Dermis microvascular lymphatic vessel endothelial cell (primary cell): ENCODE measurements at places on chromosomes 16 and 17. TPM values are rescaled to one million over a fixed set of nuclear protein-coding genes. Genes with fewer than 3 reads are reported as not detected.

The CBX2 gene
- 5.3 and 6.7 TPM in 2 replicates for total RNA-seq

The RABEP1 gene
- 28.2 and 32.2 TPM in 2 replicates for total RNA-seq

The FMNL1 gene
- 2.6 and 2.9 TPM in 2 replicates for total RNA-seq

The KAT7 gene
- total RNA-seq, result 27.1 and 32.6 TPM in 2 replicates

The CCL14 gene
- 2.7 and 24.7 TPM in 2 replicates for total RNA-seq

The ATAD5 gene
- 1.5 and 2.7 TPM in 2 replicates for total RNA-seq

The TMC7 gene
- total RNA-seq, result 2.2 and 3.7 TPM in 2 replicates

The MT4 gene
- total RNA-seq, result not detected in 2 replicates

The HIGD1B gene
- not detected in 2 replicates for total RNA-seq

The OR1A1 gene
- not detected in 2 replicates for total RNA-seq

DNA sequence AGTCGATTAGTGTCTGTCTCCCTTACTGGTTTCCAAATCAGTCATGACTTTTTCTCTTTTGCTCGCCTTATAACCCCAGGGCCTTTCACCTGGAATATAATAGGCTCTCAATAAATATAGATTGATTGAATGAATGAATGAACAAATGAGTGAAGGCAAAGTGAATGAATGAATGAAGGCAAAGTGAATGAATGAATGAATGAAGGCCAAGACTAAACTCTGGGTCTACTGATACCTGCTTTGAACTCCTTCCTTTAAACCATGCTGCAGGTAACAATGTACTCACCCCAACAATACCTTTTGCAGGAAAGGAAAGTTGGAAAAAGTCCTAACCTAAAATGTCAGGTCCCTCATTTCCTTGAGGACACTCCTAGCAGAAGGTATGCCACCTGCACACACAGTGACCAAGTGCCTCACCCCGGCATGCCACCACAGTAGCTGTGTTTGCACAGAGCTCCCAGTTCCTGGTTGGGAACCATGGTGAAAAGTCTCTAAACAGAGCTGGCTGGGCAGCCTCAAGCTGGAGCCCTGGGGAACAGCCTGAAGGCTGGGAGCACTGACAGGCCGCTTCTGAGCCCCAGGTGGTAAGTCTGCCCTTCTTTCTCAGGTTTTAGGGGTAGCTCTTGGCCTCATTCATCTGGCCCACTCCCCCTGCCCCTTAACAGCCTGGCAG lies 42.7 kb upstream of the ANKFN1 start:
- DNase-seq, result no peak

DNA sequence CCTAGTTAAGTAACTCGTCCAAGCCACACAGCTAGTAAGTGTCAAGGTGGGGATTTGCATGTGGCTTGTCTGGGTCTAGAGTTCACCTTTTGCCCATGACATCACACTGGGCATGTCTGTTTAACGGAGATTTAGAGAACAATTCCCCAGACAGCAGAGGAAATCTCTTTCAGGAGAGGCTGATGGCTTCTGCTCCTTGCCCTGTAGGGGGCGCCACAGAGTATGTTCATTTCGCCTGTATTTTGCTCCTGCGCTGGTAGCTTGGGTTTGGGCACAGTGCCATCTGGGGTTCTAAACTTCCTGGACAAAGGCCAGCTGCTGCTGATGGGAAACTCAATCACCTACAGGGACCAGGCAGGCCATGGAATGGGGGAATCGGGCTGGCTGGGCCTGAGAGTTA lies 20.4 kb downstream of the OTOA start:
- DNase-seq, result peak; percentile 8

DNA sequence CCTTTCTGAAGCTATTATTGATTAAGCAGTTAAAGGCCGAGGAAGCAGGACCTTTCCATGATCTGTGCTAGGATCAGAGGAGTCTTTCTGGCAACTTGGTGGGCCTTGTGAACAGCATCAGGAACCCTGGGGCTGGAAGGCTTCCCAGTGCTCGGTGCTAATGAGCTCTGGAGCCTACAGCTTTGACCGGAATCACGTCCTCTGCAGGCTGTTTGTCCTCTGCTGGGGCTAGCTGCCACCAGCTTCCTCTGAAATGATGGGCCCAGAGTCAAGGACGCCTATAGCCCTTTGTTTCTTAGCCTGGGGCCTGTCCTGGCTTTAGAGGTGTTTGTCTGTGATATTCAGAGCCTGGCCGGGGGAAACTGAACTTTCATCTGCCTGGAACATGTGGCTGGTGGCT lies 111.6 kb downstream of the SHISA9 start:
- no peak for DNase-seq

- DNase-seq, result no peak
Observed at GRCh38 chr16:73190256-73190655, 142.3 kb upstream of the ZFHX3 start.

DNA sequence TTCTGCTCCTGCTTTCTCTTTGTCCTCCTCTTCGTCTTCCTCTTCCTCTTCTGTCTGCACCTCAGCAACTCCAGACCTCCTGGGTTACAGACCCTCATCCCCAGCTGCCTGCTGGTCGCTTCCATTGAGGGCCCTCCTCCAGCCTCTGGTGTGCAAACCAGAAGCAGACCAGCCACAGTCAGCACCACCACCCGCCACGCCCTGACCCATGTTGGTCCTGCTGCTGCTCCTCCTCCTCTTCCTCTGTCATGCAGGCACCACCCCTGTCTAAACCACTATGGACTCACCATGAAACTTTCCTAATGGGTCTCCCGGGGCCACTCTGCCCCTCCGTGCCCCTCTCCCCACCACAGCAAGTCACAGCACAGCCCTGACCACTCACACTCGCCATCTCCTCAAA lies 11.4 kb upstream of the OGFOD3 start:
- DNase-seq, result no peak

DNA sequence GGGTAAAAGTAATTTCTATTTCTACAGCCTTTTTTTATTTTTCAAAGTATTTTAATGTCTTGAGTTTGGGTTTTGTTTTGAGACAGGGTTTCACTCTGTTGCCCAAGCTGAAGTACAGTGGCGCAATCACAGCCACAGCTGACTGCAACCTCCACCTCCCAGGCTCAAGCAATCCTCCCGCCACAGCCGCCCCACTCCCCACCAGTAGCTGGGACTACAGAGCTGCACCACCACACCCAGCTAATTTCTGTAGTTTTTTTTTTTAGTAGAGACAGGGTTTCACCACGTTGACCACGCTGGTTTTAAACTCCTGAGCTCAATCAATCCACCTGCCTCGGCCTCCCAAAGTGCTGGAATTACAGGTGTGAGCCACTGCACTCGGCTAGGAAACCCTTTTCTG lies 44.0 kb downstream of the TUBD1 start:
- DNase-seq, result no peak

GRCh38 chr16:61926766-61927165 lies 109.5 kb downstream of the CDH8 start:
- no peak for DNase-seq

DNA sequence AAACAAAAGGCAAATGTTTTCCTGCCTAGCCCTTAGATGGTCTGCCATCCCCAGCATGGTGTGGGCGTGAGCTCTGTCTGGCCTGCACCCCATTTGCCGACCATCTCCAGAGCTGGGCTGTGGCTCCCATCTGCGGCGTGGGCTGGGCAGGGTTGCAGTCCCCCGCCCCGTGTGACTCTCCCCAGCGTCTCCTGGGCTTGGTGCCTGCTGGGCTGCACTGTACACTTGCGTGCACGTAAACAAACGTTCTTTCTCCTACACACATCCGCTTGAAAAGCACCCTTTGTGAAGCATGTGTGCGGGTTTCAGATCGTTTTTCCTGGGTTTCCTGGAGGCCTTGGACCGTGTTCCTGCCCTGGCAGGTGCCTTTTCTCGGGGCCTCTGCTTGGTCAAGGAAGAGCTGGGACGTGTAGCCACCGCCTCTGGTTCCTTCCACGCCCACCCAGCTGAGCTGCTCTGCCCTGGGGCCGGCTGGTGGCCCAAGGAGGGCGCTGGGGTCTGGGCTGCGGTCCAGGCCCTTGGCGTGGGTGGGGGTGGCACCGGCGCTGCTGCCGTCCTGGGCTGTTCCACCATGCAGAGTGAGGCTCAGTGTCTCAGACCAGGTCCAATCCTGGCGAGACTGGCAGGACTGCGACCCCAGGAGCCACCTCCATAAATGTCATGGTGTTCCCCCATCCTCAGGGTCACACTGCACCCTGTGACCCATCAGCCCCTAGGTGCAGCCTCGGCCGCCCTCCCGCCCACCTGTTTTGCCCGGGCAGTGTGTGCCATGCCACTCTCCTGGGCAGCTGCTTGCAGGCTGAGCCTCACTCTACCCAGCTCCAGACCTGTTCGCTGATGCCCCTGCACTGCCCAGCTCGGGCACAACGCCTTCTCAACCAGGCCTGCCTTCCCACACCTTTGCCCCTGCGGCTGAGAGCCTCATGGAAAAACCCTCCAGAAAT lies 9.9 kb upstream of the BAIAP3 start:
- DNase-seq, result no peak

GRCh38 chr16:88743693-88744576 lies 37.6 kb downstream of the CTU2 start:
- peak; percentile 61 for DNase-seq

DNA sequence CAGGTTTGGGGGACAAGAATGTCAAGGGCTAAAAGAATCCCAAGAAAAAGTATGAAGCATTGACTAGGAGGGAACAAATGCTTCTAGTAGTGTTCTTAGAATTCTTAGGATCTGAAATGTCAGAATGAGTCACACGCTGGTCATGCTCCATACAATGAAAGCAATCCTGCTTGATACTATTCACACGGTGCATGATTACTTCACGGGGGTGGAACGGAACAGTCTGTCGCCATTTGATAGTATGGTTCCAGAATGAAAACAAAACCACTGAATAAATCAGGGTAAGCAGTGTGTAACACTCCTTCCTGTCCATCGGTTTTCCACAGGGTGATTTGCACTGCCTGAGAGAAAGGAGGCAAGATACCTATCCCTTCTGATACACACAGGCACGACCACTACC lies 22.9 kb upstream of the YWHAE start:
- peak; percentile 91 for DNase-seq

GRCh38 chr17:49984283-49984682 lies 10.7 kb downstream of the DLX3 start:
- no peak for DNase-seq

DNA sequence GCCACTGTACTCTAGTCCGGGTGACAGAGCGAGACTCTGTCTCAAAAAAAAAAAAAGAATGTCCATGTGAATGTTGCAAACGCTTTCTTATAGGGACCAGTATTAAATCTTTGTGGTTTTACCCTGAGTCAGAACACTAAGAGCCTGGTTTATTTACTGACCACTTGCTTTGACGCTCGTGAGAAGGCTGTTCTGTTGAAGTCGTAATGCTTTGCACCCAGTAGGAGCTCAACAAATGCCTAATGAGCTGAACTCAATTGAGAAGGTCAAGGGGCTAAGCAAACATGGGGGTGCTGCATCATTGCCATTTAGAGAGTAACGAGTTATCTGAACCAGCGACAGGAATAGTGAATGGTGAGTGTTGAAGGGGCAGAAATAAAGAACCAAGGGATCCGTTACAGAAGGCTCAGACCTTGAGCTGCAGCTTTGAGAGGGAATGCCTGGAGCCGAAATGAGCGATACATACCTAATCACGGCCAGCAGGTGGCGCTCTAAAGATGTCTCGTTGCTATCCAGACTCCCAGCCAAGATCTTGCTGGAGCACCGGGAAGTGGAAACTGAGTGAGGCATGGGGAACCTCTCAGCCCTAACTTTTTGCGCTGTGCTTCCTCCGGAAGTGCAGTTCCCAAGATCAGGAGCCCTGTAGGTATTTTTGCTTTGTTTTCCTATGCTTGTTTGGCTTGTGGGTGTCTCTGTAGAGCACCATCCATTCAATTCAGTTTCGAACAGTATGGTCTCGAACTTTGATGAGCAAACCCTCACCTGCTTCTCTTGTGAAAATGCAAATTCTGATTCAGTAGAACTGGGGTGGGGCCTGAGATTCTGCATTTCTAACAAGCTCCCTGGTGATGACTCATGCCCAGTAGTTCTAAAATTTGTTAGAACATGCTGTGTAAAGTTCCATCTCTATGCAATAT lies 12.6 kb upstream of the RNF222 start:
- DNase-seq, result peak; percentile 80

DNA sequence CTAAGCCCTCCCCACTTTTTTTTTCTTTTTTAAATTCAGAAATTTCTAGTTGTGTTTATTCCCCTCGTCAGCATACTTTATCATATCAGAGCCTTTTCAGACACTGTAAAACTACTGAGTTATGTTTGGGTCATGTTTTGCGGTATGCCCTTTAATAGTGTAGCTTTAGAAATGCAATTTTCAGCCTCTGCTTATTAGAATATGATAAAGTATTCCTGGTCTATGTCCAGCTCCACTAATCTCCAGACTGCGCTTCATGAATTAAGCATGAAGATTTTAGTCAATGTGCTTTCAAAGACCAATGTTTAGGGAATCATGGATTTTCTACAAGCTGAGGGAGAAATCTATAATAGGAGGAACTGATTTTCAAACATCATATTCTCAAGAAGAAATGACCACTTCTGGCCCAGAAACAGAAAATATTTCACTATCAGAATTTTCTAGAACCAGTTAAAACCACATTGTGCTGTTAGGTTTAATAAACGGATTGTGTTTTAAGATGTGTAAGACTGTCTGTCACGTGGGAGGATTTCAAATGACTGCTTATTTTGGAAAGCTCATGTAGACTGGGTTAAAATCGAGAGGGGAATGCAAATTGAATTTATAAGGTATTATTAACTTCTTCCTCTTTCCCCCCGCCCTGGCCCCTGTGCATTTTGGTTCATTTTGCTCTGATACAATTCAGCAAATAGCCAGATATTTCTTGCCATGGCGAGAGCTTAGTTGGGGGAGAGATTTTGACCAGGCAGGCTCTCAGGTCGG lies 498.5 kb downstream of the WWOX start:
- DNase-seq, result no peak

DNA sequence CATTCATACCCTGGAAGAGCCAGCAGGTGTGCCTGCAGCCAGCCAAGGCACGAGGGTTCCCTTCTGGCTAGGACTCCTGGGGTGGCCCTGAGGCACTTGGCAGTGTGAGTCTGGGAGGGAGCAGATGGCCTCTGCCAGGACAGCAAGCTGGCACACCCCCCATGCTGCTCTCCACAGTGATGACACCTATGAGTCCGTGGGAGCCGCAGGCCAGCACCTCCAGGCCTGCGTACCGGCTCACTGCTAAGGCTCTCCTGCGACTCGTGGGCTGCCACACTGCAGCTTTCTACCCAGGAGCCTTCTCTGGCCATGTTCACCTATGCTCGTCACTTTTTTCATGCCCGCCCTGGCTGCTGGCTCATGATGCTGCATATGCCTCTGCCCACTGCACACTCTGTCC lies 68.1 kb downstream of the NDEL1 start:
- no peak for DNase-seq

GRCh38 chr17:27621942-27622559 lies 8.9 kb upstream of the LGALS9 start:
- DNase-seq, result no peak

GRCh38 chr17:37399265-37399803 lies 7.3 kb downstream of the ACACA start:
- DNase-seq, result no peak
